ENCODE measurements at places on chromosomes 3 and 15. TPM values are rescaled to one million over a fixed set of nuclear protein-coding genes. Genes with fewer than 3 reads are reported as not detected.

TATDN2 gene
- 41.5 TPM for total RNA-seq

CLDN11 gene
- not detected for total RNA-seq

FBLN2 gene
- 1.5 TPM for total RNA-seq

DNASE1L3 gene
- 0.11 TPM for total RNA-seq

ULK3 gene
- 28.2 TPM for total RNA-seq

TMF1 gene
- total RNA-seq: 17.4 TPM

PPP4R2 gene
- 46.5 TPM for total RNA-seq

SCN11A gene
- total RNA-seq: not detected

LSAMP gene
- total RNA-seq: 0.10 TPM

PAQR5 gene
- total RNA-seq: 123 TPM

CPN2 gene
- not detected for total RNA-seq

FAIM gene
- total RNA-seq: 20.3 TPM

UCN2 gene
- total RNA-seq: 14.2 TPM

HESX1 gene
- total RNA-seq: 0.23 TPM

KNG1 gene
- total RNA-seq: not detected

CTDSPL gene
- total RNA-seq: 11.0 TPM

CCR8 gene
- not detected for total RNA-seq

CSTA gene
- total RNA-seq: 1.2 TPM

ISL2 gene
- 3.9 TPM for total RNA-seq

HCLS1 gene
- 0.13 TPM for total RNA-seq

OR4F15 gene
- total RNA-seq: not detected

POLQ gene
- 7.5 TPM for total RNA-seq

ZNF660 gene
- not detected for total RNA-seq

GABRA5 gene
- 103 TPM for total RNA-seq

CD276 gene
- 71.9 TPM for total RNA-seq

RBPMS2 gene
- total RNA-seq: 8.4 TPM

TM4SF1 gene
- total RNA-seq: 2,747 TPM

NRROS gene
- not detected for total RNA-seq

TRAT1 gene
- total RNA-seq: not detected

SPRED1 gene
- total RNA-seq: 9.9 TPM

FAM3D gene
- total RNA-seq: not detected

MBNL1 gene
- 48.2 TPM for total RNA-seq
